NCI-H1048 (cell line): ENCODE measurements at places on chromosomes 2 and 18.

DNA sequence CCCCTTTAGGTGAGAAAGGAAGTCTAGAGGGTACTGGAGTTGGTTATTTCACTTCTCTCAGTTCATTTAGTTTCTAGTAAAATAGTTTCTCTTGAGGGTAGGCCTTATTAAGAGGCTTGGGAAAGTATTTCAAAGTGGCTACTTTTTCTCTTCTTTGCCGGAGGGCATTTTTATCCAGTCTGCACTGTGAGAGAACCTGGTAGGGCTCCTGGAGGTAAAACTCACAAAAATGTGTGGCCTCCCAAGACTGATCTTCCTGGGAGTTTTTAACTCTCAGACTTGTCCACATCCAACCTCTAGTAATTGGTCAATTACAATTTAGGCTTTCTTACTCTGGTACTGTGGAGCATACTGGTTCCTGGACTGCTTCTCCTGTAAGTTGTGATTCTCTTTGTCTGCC is 28.0 kb downstream of the EHBP1 start:
- DNase-seq: no peak

- DNase-seq: no peak
These were observed 95.6 kb upstream of the LHCGR start for GRCh38 chr2:48851161-48851560.

GRCh38 chr18:48172226-48173006 is 236.8 kb downstream of the ZBTB7C start:
- no peak for DNase-seq

- DNase-seq: no peak
These were observed 15.8 kb upstream of the AGXT start for GRCh38 chr2:240852671-240853314.

DNA sequence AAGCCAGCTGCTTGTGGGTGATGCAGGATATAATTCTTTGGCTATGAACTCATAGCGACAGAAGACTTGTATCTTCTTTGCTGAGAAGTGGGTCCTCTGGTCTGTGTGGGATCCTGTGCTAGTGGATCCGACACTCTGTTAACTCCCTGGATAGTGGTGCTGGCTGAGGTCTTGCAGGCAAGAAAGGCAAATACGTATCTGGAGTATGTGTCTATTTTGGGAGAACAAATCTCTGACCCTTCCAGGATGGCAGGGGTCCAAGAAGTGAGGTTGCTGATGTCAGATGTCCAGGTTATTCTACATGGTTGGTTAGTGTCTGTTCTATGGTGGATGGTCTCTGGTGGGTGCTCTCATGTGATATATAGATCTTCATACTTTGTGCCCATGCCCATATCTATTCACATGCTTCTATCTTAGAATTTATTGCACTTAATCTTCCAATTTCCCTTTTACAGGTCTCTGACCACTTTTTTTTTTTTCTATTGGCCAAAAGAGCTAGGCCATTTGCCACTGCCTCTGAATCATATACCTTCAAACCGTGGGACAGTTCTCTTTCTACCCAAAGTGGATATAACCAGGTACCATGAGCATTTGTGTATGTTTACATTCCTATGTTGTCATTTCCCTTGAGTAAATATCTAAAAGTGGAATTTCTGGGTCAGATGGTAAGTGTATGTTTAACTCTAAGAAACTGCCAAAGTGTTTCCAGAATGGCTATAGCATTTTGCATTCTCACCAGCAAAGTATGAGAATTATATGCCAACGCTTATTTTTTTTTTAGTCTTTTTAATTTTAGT is 45.1 kb upstream of the RBMS1 start:
- DNase-seq: no peak

DNA sequence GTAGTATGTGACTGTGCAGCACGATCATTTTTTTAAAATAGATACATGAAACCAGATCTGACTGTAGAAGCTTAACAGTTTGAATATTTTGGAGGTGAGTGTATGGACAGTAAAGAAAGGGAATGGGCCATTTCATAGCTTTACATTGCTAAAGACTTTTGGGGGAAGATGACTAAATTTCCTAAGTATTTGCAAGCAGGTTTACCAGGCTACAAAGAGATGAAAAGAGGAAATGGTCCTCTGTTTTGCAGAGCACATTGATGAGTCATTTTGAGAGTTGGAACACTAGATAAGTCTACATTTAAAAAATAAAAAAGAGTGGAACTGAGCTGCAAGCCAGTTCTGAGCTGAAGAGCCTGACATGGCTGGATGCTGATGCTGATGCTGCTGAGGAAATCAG is 115.7 kb upstream of the LRATD1 start:
- no peak for DNase-seq

GRCh38 chr2:60317034-60317386 is 236.4 kb downstream of the BCL11A start:
- DNase-seq: no peak

DNA sequence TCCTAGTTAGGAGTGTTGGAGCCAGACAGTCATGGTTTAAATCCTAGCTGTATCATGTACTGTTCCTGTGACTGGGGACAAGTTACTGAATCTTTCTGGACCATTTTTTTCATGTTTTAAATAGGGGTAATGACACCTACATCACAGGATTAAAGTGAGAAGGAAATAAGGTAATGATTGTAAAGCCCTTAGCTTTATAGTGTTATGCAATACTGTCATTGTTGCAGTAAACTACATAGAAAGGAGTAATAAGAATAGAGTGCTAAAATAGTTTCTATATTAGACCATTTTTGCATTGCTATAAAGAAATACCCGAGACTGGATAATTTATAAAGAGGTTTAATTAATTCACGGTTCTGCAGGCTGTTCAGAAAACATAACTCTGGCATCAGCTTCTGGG is 14.5 kb downstream of the AGPS start:
- DNase-seq: no peak

GRCh38 chr18:8806100-8806797 is 100.9 kb downstream of the MTCL1 start:
- no peak for DNase-seq

DNA sequence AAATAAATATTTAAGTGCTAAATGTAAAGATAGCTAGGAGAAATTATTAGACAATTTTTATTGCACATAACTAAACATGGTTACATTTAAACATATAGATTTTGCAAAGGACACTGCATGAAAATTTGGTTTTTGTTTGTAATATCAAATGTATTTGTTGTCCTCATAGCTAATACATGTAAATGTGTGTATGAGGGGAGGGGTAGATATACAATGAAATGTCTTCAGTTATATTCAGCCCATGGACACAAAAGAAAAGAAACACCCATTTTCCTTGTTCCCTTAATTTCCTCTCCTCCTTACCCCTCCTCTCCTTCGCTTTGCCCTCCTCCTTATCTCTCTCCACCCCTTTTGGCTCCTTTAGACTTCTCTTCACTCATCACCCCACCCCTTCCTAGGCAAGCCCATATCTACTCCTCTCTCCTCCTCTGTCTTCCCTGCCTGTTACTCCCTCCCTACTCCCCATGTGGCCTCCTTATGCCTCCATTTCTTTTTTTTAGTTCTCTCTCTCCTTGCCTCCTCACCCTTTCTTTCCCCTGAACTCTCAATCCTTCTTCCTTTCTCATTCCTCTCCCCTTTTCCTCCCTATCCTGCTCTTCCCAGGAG is 1.4 kb downstream of the COL3A1 start:
- DNase-seq: no peak

DNA sequence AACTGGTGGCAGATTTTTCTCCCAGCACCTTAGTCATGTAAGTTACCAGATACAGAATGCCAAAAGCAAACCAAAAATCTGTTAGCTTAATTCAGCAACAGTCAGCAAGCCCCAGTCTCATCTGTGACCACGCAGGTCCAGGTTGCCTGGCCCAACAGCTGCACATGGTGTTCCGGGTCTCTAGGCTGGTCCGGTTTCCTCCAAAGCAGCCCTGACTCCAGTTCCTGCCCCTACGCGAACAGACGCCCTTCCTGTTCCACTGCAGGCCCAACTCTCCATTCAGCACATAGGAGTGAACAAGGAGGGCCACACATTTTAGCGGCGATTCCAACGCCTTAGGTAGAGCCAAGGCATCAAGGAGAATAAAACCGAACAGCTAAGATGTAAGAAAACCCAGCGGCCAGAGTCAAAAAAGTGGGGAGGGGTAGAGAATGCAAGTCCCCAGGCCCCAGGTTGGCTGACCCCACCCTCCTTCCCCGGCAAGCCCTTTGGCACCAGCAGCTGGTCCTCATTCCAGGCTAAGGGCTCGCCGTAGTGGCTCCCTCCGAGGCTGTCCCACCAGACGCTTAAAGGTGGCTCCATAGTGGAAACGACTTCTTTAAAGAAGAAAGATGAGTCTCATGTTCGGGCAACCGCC is 1.5 kb downstream of the STK25 start:
- DNase-seq: no peak

- no peak for DNase-seq
These were observed at the start of gene PSD4 for GRCh38 chr2:113173542-113174375. Gene PSD4 (plus strand): TSS chr2:113173971. CDS start chr2:113182457, 8,486 bp downstream.

- no peak for DNase-seq
These were observed 684.4 kb upstream of the SALL3 start for GRCh38 chr18:78295262-78295661.

DNA sequence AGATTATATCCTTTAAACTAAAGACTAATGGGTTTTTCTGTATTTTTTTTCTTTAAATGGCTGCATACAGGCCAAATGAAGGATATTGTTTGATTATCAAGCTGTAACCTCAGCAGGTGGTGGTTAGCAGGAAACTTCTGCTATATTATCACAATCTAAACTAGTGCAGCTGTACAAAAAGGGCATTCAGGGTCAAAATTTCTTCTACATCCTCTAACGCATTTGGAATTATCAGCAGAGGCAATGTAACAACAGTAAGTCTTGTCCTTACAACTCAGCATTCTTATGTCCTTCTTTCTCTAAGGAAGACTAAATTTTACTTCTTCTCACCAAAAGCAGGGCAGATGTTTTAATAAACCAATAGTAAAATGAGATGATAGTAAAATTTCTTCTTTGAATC is 135.8 kb upstream of the FN1 start:
- DNase-seq: no peak

GRCh38 chr2:197071790-197072436 is 145.4 kb upstream of the PGAP1 start:
- DNase-seq: no peak

GRCh38 chr2:223952280-223952968 is 4.8 kb upstream of the MRPL44 start:
- no peak for DNase-seq

- no peak for DNase-seq
These were observed 72.8 kb upstream of the DTNA start for GRCh38 chr18:34637094-34637801.

- DNase-seq: peak; percentile 7
These were observed 1.0 kb upstream of the ZEB2 start for GRCh38 chr2:144520756-144521487.

GRCh38 chr2:3620834-3621233 is 25.9 kb downstream of the COLEC11 start:
- DNase-seq: no peak

- no peak for DNase-seq
These were observed 20.3 kb upstream of the KCNK3 start for GRCh38 chr2:26672112-26672817.

DNA sequence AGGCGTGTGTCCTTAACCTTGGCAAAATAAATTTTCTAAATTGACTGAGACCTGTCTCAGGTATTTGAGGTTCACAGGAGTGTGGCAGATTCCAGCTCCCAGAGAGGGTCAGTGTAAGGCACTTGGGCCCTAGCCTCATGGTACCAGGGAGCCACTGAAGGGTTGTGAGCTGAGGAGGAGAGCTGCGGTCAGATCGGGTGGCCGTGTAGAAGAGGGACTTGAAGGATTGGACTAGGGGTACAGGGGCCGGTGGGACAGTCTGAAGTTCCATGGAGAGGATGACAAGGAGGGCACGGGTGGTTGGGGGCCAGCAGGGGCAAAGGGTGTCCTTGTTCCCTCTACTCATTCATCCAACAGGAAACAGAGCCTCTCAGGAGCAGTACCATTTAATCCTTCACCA is 327.0 kb upstream of the HS6ST1 start:
- no peak for DNase-seq

DNA sequence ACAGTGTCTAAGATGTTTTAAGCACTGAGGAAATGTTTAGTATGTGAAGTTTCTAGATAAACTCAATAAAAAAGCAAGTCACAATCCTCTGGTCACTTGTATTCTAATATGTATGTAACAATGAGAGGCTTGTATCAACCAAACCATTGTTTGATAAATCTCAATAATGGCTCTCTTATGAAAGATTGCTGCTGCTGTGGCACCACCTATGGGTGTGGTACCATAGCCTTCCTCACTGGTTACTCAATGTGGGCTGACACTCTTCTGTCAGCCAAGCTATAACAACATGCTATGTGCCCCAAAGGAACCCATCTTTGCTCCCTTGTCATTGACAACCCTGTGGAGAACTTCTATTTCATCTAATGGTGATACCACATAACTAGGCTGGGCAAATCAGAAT is 12.6 kb upstream of the RAB1A start:
- DNase-seq: no peak

- no peak for DNase-seq
These were observed 19.3 kb downstream of the BCL11A start for GRCh38 chr2:60534052-60534685.

DNA sequence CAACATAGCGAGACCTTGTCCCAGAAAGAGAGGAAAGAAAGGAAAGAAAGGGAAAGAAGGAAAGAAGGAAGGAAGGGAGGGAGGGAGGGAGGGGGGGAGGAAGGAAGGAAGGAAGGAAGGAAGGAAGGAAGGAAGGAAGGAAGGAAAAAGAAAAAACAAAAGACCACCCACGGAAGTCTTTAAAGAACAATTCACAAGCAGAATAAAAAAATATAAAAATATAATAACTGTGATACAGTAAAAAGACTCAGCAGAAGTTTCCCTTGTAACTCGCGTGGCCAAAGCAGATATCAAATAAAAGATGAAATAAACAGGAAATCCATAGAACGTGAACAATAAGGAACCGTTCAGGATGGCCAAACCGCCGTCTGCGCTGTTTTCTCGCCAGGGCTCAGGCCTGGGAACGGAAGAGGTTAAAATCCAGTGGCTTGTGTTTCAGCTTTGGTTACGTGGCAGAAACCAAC is 1.2 kb upstream of the SLC1A4 start:
- DNase-seq: no peak

- no peak for DNase-seq
These were observed 262.4 kb downstream of the NBAS start for GRCh38 chr2:15298770-15299169.

GRCh38 chr2:152097290-152097800 is 1.5 kb downstream of the CACNB4 start:
- no peak for DNase-seq

GRCh38 chr2:105365206-105365605 is 27.9 kb downstream of the C2orf49 start:
- DNase-seq: no peak
